ENCODE measurements at places on chromosomes 12 and 14.
A peak's percentile ranks its signal among the peaks of the same experiment; 100 is the strongest.

DNA sequence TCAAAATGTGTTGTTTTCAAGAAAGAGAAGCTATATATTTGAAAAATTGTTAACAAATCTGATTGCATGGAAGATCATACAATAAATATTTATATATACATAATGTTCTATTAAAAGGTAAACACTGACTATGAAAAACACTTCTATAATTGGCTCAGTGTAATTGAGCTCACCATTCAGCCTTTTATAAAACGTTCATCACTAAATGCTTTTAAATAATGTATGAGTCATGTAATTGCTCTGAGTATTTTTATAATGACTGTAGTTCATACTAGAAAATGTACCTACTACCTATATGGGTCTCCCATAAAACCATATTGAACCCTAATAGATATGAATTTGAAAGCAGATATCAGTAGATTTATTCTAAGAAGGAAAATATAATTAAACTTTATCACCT lies 240.4 kb upstream of the MGAT4C start:
- DNase-seq, result no peak

DNA sequence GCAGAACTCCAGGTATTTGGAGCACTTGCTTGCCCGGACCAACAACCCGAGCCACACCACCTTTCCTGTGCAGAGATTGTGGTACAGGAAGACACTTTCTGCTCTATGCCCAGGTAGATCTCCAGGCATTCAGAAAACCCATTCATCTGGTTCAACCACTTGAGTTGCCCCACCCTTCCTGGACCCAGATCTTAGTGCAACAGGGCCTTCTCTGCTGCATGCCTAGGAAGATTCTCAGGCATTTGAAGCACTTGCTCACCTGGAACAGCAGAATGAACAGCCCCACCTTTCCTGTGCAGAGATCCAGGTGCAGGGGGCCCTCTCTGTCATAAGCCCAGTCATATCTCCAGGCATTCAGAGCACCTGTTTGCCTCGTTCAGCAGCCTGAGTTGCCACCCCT lies 412.8 kb upstream of the MGAT4C start:
- DNase-seq, result peak; percentile 71

DNA sequence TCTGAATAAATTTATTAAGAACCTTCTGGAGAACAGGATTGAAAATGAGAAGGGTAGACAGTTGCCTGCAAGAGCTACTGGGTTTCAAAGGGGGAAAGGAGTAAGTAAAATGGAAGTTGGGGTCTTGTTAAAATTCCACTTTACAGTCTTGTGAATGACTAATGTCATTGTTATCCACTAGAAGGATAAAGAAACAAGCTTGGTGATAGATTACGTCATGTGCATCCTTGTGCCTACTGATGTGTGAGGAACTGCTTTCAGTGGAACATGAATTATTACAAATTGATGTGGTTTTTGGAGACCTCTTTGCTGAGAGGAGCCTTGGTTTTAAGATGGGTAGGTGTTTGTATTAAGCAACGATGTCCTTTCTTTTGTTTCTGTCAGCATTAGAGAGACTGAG lies 272.5 kb upstream of the PRICKLE1 start:
- DNase-seq, result peak; percentile 18

DNA sequence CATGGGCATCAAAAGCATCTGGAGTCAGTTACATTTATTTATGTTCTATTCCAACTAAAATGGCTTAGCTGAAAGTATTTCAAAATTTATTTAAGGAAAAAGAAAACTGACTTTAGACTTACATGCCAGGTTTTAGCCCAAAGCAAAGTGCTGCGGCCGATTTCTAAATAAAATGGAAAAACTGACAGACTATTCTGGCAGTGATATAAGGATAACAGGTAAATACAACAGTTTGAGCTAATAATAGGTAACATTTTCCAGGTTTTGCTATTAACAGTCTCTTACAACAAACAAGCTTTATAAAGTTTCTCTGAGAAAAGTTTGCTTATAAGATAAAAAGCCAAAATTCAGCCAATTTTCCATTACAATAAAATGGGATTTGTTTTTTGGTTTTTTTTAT lies 937.2 kb upstream of the FLRT2 start:
- no peak for DNase-seq

DNA sequence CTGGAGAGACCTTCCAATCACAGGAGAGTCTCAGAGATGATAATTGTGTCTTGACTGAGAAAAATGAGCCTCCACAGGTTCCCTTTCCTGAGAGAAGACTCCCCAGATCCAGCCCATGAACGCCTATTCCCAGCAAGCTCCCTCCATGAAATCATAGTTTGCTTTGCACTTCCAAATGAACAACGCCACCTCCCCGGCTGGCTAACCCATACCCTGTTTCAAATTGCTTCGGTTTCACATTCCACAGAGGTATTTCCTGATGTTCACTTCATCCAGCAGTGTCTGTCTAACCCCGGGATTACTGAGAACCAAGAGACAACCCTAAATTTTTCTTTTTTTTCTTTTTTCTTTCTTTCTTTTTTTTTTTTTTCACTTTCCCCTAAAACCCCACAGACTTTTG lies 124.1 kb upstream of the RFLNA start:
- no peak for DNase-seq

- DNase-seq, result no peak
These were observed 46.6 kb downstream of the PRIMA1 start for GRCh38 chr14:93741556-93742230.

- DNase-seq, result peak; percentile 52
These were observed 332.9 kb downstream of the NUAK1 start for GRCh38 chr12:105805730-105806399.

- DNase-seq, result no peak
These were observed 50.7 kb downstream of the FLRT2 start for GRCh38 chr14:85580536-85581140.

DNA sequence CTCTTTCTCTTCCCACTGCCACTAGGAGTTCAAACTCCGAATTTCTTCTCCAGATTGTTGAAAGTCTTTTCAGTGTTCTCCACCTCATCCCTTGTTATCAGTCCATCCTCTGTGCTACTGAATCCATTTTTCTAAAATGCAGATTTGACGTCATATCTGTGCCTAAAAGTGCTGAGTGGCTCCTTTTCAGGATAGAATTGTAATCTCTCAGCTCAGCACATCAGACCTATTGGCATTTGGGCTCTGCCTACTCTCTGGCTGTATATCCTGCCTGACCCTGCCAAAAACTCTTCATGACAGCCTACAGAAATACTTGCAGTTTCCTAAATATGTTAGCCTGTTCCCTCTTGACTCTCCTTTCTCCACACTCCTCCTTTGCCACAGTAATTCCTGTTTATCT lies 1.1 kb upstream of the RABGGTA start:
- no peak for DNase-seq

DNA sequence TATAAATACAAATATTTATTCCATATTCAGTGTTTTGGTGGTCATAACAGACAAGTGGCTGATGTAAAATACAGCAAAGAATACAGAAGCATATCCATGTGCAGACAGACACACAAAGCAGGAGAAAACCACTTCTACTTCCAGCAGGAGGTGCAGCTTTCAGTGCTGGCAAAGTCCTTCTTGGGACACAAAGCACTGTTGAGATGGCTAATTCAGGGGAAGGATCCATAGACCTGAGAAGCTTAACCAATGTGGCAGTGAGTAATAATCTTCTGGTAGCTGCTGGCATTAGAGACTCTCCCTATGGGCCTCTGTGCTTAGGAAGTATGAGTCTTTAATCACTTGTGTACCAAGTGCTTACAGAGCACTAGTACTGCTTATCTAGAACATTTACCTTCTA lies 26.8 kb downstream of the AMN1 start:
- DNase-seq, result peak; percentile 45

- DNase-seq, result no peak
These were observed 150.3 kb downstream of the DPF3 start for GRCh38 chr14:72743626-72744025.

GRCh38 chr12:88181881-88182280 lies 39.8 kb downstream of the TMTC3 start:
- no peak for DNase-seq

GRCh38 chr14:48726080-48726642 lies 860.0 kb downstream of the RPS29 start:
- no peak for DNase-seq

- no peak for DNase-seq
These were observed 51.1 kb upstream of the CRY1 start for GRCh38 chr12:107144441-107144840.

DNA sequence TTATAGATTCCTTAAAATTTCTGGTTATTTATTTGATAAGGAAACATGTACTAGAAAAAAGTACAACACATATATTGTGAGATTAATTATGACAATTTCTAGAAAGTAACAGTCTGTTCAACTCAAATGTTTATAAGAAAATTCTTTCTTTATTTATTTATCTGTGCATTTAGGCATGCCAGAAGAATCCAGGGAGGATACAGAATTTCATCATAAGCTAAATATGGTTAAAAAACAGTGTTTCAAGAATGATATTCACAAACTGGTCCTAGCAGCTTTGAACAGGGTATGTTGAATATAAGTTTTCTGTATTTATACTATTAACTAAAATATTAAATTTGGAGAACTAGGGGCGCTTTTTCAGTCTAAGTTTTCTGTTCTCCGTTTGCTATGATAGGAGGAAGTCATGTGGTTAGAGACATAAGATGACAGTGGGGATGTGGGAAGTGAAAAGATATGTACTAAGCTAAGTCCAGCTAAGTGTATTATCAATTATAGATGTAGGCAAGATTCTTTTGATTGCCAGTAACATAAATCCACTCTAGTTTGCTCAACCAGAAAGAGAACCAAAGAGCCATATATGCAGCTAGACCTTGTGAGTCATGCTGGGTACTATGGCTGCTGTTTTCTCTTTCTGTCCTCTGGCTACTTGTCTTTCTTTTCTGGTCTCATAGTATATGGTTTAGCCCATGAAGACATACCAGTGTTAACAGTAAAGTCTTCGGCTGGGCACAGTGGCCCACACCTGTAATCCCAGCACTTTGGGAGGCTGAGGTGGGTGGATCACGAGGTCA lies 39.0 kb downstream of the LRRK2 start:
- DNase-seq, result no peak

Measured in mammary epithelial cell (primary cell).